ENCODE measurements at places on chromosomes 3 and 15. TPM values are rescaled to one million over a fixed set of nuclear protein-coding genes. Genes with fewer than 3 reads are reported as not detected.

- no peak for DNase-seq
Measured at GRCh38 chr15:89330119-89330518, 4.5 kb downstream of the POLG start.

DNA sequence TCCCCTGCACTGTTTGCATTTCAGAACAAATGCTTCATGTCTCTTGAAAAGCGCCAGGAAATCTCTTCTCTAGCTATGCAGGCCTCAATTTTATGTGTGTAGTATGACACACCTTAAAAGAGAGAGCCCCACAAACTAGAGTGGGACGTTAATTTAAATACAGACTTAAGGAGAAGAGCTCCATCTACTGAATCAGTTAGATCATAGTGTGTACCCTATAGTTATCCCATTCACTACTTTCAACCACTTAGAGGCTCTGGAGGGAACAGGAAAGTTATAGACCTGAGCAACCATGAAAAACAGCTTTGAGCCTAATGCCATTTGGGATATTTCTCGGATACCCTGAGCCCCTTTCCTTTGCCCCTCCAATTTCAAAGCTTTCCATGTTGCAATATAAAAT is 153.7 kb downstream of the TIGIT start:
- no peak for DNase-seq

DNA sequence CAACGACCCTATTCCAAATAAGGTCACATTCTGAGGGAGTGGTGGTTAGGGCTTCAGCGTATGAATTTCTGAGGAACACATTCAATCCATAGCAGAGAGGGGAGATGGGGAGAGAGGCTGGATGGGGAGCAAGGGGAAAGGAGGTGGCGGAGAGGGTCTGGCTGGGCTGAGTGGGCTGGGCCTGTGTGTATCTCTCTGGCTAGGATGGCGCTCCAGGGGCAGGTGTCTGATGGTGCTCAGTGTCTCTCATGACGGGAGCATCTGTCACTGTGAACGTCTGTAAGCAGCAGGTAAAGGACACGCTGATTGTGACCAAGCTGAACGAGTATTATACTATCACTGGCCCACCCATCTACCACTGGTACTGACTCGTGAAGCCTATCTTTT is 159.6 kb downstream of the XXYLT1 start:
- no peak for DNase-seq

DNA sequence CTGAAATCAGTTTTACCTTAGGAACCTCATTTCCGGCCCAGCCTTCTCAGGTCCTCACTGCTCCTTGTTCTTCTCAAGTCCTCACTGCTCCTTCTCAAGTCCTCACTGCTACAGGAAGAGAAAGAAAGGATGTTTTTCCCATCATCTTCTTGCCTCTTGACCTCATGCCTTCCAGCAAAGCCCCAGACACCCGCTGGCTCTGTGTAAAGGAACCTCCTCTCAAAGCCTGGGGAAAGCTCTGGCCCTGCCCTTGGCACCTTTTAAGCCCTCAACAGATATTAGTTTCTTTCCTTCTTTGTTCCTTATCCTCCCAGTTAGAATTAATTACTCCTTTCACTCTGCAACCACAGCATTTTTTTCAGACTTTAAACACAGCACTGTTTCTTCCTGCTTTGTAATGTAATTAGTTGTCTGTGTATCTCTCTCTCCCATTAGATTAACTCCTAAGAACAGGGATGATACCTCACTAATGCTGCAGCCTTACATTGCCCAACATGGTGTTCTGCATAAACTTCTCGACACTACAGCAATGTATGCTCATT is 4.0 kb upstream of the WDR49 start:
- DNase-seq = no peak

- no peak for DNase-seq
Measured at GRCh38 chr3:166125179-166125578, 288.0 kb upstream of the BCHE start.

DNA sequence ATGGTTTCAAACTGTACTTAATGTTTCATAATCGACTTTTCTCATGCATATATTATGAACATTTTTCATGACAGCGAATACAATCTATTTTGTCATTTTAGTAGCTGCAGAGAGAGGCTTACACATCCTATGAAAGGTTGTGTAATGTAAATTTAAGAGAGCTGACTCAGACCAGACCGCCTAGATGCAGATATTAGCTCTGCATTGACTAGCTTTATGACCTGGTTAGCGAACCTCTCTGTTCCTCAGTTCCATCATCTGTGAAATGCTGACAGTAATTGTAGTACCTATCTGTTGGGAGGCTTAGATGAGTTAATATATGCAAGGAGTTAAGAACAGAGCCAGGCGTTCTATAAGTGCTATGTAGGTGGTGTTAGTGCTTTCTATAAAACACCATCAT is 116.2 kb upstream of the RASGRP1 start:
- DNase-seq = no peak

- no peak for DNase-seq
Measured at GRCh38 chr3:58835086-58835485, 168.5 kb upstream of the FAM3D start.

DNA sequence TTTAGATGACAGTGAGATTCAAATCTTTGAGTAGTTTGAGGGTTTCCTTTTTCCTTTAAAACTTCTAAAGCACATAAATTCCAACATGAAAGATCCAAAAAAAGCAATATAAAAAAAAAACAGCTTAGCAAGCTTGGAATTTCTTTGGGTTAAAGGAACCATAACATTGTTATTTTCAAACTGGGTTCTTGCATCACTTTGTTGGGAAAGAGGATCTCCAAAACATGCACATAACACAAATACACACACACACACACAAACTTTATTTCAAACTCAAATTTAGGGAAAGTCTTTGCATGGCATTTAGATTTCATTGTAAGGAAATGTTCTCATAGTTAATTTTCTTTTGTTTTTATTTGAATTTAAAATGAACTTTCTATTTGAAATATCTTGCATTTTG is 79.2 kb upstream of the COL8A1 start:
- no peak for DNase-seq

GRCh38 chr15:63060699-63061098 is 18.2 kb downstream of the TPM1 start:
- no peak for DNase-seq

- DNase-seq = no peak
Measured at GRCh38 chr3:59605944-59606534, 556.2 kb upstream of the CFAP20DC start.

GRCh38 chr3:76353683-76354082 is 568.3 kb upstream of the ZNF717 start:
- DNase-seq = no peak

GRCh38 chr15:68228143-68228970 is 1.2 kb downstream of the CLN6 start:
- DNase-seq = no peak

GRCh38 chr3:148204131-148204530 is 493.6 kb upstream of the AGTR1 start:
- DNase-seq = no peak

DNA sequence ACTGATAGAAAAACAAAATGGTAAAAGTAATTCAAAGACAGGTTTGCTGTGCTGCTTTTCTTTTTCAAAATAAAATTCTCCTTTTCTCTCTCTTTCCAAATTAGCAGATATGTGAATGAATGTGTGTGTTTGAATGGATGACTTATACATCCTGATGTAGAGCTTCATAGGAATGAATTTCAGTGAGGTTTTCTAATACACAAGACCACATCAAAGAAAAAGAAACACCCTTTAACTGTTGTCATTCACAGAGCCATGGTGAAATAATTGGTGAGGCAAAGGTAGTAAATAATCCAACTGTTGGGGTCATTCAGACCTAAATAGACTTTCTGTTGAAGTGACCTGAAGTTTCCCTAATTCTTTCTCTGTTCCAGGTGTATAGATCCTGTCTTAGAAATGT is 139.1 kb upstream of the ZPLD1 start:
- DNase-seq = no peak

DNA sequence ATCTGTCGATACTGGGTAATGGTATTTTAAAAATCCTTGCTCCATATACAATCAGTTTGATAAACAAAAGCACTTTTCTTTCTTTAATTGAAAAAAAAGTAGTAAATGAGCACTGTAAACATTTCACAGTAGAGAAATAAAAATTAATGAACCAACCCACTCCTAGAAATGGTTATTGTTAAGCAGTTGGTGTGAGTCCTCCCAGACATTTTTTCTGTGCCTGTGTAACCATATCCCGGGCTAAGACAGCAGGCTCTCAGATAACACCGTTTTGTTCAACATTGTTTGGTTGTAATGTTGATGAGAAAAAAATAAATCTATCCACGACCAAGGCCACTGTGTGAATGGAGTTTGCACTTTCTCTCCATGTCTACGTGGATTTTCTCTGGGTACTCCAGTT is 42.6 kb downstream of the PXK start:
- DNase-seq = no peak

- no peak for DNase-seq
Measured at GRCh38 chr3:129795186-129796010, 98.1 kb downstream of the TMCC1 start.

- no peak for DNase-seq
Measured at GRCh38 chr3:194587438-194587931, 45.7 kb downstream of the TMEM44 start.

DNA sequence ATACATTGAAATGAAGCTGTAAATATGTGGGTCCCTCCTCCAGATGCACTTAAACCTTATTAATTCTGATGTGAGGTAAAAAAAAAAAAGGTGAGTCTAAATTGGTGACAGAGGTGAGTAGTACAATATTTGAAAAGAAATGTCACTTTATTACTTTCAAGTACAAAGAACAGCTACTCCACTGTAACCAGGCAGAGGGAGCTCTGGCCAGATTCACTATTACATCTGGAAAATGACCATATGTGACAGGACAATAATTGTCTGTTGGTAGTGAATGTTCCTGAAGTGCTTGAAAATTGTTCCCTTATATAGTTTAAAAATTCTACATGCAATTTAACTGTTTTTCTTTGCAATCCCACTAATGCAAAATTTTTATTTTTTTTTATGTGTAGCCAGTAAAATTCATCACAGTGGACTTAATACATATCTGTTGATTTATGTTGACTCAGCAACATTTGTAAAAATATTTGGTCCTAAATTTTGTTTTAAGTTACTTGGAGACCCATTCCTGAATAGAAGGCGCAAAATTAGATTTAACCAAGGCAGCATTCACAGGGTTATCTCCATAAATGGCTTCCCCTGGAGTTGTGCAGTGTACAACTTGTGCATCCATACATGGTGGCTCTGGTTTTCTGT is 231.9 kb upstream of the TBC1D5 start:
- no peak for DNase-seq

GRCh38 chr3:157859541-157859940 is 246.7 kb downstream of the SHOX2 start:
- no peak for DNase-seq

GRCh38 chr3:103127098-103127630 is 692.3 kb downstream of the ZPLD1 start:
- DNase-seq = no peak

Gene GOLGA6L4
- 4.3 TPM for total RNA-seq

Gene SCN5A
- total RNA-seq = 0.09 TPM

Gene CCDC33
- total RNA-seq = not detected

Gene LRRC31
- not detected for total RNA-seq

Gene GTF2A2
- total RNA-seq = 22.4 TPM

Gene ADGRG7
- total RNA-seq = not detected

Gene MFSD1
- total RNA-seq = 119 TPM

Gene NEK10
- 1.6 TPM for total RNA-seq

Data from omental fat pad (tissue), 4 donors.